ENCODE measurements at places on chromosomes 3 and 15.
A peak's percentile ranks its signal among the peaks of the same experiment; 100 is the strongest.

GRCh38 chr3:24225385-24225950 is 269.2 kb downstream of the THRB start:
- DNase-seq: peak; percentile 25

- DNase-seq: no peak
These were observed 3.5 kb upstream of the WDR72 start for GRCh38 chr15:53762916-53763315.

DNA sequence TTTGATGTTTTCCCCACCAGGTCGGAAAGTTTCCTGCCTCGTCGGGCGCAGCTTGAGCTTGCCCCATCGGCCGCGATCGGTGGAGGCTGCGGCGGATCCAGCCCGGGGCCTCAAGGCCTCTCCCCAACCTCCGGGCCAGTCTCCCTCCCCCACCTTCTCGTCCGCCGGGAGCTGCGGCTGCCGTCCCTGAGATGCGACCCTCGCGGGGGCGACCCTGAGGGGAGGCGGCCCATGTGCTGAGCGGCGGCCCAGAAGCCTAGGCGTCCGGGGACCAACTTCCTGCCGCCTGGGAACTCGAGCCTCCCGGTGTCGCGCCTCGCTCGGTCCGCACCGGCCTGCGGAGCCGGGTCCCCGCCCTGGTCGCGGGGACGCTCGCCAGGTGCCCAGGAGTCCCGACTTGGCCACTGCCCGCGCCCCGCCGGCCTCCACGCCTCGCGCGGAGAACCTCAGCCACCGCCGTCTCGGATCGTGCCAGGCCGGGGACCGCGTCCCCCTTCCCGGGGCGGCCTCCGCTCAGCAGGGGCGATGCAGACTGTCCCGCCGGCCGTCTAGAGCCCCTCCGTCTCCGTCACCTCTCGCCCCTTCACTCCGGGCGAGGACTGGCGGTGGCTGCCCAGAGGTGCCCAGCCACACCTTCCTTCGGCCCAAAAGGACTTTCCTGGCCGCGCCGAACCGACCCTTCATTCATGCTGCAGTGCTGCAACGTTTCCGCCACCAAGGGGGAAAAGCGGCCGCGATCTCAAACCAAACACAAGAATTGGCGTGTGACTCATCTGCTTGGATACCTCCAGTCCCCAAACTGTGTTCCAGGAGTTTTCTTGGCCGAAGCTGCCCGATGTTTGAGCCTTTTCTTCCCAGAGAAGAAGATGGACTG is 656 bp downstream of the SLMAP start:
- DNase-seq: peak; percentile 20

DNA sequence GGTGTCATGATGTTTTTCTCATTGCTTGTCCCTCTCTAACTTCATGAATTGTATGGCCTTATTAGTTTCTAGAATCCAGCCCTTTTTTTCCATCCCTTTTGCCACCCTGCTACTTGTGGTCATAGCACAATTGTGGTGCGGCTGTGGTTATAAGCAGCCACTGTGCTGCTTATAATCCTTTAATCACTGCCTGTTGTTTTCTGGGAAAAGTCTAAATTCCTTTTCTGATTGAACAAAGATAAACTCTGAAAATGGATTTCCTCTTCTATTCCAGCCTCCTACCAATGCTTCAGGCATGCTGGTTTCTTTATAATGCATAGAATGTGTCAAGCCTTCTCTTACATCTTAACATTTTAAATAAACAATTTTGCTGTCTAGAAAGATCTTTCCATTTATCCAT is 319.5 kb downstream of the C3orf38 start:
- DNase-seq: no peak

DNA sequence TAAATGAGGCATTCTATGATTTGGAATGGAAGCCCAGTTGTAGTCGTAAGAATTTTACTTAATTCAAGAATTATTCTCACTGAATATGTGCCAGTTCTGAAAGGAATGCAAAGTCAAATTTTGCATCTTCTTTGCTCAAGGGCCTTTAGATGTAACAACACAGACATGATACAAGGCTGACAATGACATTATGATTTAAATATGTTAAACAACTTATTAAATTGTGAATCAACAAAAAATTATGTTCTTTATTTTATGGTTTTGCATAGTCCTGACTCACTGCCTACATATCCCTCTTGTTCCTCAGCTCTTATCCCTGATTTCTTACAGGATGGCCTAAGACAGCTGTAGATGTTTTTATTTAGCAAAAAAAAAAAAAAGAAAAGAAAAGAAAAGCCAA is 170.9 kb upstream of the NR2E3 start:
- no peak for DNase-seq

GRCh38 chr3:60013241-60013640 is 963.4 kb upstream of the CFAP20DC start:
- DNase-seq: no peak

DNA sequence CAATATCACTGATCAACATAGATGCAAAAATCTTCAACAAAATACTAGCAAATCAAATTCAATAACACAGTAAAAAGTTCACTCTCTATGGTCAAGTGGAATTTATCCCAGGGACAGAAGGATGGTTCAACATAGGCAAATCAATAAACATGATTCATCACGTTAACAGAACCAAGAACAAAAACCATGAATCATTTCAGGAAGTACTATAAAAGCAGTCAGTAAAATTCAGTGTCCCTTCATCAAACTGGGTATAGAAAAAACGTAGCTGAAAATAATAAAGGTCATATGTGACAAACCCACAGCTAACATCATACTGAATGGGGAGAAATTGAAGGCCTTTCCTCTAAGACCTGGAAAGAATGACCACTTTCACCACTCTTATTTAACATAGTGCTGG is 172.1 kb downstream of the POLR2M start:
- DNase-seq: no peak

GRCh38 chr3:190224863-190225692 is 97.2 kb downstream of the CLDN1 start:
- DNase-seq: peak; percentile 48

- DNase-seq: no peak
These were observed 66.6 kb downstream of the LINGO1 start for GRCh38 chr15:77566092-77566491.

DNA sequence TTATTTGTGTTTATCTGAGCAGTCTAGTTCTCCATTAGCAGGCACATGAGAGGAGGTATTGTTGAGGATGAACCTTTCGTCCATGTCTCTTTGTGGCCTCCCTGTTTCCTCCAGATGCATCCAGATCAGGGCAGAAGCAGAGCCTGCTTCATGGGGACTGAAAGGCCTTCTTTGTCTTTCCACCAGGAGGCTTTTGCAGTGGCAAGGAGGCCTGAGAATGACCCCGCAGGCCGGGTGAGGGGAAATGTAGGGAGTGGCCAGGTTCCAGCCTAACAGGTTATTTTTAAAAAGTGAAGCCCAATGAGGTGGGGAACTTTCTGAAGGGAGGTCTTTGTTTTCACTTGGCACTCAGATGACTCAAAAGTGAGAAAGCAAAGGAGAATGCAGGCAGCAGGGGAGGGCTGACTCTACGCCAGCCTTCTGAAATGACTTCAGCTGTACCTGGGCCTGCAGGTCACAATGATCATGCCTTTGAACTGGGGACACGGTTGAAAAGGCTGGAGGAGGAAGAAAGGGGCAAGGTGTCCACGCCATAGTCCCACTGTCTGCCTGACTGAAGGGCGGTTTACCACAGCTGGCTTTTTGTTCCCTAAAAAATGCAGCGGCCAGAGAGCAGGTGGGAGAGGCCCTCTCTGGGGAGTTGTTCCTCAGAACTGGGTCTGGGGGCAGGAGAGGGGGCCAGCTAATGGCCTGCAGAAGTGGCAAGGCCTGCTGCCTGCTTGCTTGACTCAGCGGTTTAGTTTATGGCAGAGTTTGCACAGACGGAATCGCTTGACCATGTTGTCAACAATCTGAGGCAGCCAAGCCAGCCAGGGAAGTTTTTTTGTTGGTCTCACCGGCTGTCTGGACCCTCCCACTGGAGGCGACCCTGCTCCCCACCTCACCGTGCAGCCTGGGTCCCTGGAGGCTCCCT is 28.7 kb downstream of the CMTM7 start:
- DNase-seq: peak; percentile 85

DNA sequence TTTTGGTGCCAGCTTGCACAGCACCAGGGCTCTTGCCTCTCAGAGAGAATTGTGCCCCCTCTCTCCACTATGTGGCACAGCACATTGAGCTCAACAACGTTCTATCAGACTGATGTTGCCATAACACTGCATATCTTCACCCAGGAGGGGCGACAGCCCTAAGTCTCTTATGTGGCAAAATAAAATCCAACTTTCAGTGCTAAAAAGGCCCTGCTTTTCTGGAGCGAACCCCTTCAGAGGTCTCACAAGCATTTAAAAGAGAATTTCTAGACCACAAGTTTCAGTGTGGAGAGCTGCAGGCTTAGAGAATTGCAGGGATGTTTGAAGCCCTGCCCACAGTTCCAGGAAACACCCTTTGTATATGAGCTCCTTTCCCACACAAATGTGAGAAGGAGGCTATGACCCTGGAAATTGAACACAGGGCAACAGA is 85.5 kb downstream of the LIPC start:
- no peak for DNase-seq

DNA sequence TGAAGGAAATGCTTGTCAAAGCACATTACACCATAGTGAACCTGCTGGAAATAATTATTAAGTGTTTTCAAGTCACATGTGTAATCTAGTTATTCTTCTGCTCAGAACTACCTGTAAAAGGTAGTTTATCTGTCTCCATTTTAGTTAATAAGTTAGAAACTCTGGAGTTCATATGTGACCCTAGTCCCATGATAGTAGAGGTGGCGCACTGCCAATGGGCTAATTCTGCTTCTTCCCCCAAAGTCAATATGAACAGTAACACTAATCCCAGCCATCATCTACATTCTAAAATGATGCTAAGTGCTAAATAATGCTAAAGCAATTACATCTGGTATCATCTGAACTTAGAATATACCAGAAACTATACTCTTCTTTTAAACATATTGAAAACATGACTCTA is 361.0 kb upstream of the NECTIN3 start:
- no peak for DNase-seq

DNA sequence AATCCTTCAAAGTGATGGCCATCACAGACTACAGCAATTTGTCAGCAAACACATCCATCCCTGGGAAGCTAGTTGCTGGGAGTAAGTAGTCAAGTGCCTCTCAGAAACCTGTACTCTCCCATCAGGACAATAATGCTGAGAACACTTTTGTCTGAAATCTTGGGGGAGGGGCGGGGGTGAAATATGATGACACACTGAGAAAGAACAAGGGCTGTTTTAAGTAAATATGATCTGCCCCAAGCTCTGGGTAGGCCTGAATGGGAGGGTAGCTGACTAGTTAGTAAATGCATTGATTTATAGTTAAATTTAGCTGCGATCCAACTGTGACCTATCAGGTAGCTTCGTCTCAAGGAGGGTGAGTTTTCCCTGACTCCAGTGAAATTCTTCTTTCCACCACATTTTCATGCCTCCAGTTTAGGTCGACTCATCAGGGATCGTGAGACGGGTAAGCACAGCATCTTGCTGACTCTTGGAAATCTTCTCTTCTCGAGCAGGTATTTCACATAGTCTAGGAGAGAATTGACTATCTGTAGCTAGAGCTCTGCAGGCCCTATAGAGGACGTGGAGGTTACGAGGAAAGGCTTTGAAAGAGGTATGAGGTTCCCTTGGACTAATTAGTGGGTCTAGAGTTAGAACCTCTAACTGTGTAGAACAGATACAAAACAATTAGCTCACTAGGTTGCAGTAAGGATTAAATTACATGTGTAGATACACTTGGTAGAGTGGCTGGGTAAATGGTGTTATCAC is 213.4 kb upstream of the SLC2A2 start:
- DNase-seq: no peak

DNA sequence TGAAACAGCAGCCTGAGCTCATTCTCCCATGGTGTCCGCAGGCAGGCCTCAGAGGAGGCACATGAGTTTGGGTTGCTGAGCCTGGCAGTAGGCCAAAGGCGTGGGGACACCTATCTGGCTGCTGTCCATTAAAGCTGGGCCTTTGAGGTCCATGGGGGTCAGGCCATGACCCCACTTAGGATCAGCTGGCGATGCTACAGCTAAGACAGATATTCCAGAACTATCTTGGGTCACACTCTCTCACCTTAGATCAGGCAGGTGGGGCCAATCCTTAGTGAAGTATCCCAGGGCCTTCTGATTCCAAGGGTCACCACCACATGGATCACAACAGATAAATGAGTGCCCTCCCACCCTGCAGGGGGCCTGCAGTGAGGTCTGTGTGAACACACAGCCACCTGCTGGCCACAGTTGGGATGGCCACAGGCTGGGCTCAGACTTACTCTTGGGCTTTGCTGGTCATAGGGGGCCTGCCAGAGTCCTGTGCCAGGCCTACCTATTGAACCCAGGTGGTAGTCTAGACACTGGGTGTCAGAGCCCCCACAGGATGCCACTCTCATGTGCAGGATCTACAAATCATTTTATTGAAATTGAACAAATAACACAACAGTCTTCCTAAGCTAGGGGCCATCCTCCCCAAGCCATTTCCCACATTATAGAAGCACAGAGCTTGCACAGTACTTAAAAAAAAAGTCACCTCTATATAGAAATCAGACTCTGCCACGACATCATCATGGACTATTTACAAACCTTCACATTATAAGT is 2.0 kb upstream of the HYAL2 start:
- DNase-seq: peak; percentile 77

GRCh38 chr3:8709801-8710507 is 23.6 kb upstream of the CAV3 start:
- DNase-seq: no peak

DNA sequence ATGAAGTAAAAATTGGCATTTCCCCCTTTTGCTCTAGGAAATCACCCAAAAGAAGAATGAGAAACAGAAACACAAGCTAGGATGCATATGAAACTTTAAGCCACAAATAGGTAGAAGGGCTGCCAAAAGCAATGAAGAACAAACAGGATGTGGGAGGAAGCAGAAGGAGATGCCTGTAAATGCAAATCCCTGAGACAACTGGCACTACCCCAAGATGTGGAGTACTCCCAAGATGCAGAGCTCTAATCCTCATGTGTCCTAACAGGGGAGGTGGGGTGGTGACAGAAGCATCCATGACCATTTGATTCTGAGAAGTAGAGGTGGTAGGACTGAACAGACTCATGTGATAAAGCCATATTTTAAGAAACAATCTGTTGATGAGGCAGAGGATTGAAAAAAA is 31.9 kb upstream of the ZNF280D start:
- no peak for DNase-seq

- no peak for DNase-seq
These were observed 32.9 kb downstream of the SOX14 start for GRCh38 chr3:137796993-137797392.

GRCh38 chr3:139117883-139118760 is 73.4 kb upstream of the PRR23C start:
- no peak for DNase-seq

DNA sequence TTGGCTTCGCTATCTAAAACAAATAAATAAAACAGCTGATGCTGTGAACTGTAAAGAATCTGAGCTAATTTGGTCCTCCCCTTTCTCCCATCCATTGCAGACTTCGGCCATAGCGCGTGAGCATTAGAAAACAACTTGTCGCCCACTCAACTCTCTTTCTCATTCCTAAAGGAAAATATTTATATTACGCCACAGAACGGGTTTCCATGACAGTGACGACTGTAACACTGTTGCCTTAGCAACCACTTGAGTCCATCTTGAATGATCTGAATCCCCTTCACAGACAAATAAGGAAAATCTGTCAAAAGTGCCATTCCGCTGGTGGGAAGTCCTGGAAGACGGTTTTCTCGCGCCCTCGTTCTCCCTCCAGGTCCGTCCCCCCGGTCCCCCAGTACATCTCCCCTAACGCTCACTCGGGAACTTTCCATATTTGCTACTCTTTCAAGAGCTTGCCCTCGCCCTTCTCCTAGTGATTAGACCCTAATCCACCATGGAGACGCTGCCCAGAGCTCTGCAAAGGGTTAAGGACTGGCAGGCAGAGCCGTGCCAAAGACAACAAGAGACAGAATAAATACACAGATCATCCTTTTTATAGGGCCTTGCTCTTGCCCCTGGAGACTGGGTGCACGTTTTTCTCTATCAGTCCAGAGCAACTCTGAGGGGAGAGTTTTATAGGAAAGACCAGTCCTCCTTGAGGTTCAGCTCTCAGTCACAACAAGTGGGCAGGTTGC is 50.5 kb downstream of the CRYGS start:
- no peak for DNase-seq

All from pons (tissue), 1 donor.